ENCODE measurements at places on chromosomes 6 and 20.
A peak's percentile ranks its signal among the peaks of the same experiment; 100 is the strongest.

GRCh38 chr20:3563548-3564177 lies 92.8 kb downstream of the ATRN start:
- peak; percentile 28 for DNase-seq

GRCh38 chr20:44614525-44614924 lies 32.1 kb downstream of the PKIG start:
- no peak for DNase-seq

- DNase-seq, result no peak
Observed at GRCh38 chr6:139515511-139515910, 141.1 kb upstream of the CITED2 start.

- no peak for DNase-seq
Observed at GRCh38 chr6:3450888-3451287, 6.0 kb downstream of the SLC22A23 start.

DNA sequence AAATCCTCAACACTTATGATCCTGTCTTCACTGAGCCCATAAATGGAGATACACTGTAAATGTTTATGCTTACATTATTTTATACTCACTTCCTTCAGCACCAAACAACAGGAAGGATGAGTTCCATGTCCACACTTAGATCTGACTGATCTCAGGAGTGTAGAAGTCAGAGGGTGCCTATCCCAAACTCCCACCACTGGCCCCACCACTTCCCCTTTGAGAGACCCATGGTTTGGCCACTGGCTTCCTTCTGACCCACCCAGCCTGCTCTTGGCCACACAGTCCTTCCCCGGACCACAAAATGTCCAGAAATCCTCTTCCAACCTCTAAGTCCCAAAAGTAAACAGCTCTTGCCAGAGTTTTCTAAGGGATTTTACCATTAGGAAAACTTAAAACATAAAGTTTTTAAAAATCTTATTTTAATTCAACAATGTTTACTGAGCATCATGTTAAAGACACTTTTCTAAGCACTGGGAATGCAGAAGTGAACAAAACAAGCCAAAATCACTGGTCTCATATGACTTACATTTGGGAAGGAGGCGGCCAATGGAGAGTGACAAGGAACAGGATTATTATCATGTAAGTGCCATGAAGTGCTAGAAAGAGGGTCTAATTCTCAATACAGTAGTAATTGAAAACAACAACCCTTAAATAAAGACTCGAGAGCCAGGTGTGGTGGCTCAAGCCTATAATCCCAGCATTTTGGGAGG lies 103.8 kb downstream of the NRSN1 start:
- DNase-seq, result no peak

DNA sequence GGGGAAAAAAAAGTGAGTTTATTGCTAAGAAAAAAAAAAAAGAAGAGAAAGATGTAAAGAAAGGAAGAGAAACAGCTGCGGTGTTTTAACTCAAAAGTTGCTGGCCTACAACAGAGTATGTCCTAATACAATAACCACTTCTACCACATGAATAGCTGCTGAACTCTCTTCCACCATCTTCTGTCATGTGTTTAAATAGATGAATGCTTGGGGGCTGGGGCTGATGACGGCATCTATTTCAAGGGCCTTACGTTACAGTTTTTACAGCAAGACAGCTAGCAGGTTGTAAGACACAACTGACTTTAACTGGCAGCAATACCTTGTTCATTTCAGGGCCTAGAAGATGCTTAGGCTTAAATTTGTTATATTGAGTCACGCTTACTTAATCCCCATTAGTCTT lies 50.4 kb downstream of the MAP3K7 start:
- no peak for DNase-seq

- no peak for DNase-seq
Observed at GRCh38 chr20:5971203-5971602, 20.8 kb downstream of the MCM8 start.

DNA sequence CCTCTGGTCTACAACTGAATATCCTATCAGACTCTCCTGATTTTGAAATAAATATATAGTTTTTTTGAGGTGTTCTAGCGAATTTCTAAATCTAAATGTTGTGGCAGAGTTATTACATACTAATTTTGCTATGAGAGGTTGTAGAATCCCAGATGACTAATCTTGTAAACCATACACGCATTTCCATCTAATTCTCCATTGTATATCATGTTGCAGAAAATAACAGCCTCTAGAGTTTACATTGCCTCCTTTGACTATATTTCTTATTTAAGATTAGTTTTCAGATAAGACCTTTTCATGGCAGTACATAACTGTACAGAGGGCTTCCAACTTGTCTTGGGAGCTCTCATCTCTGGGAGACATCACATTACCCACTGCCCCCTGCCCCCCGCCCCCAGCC lies 22.9 kb downstream of the PTPN1 start:
- DNase-seq, result no peak

DNA sequence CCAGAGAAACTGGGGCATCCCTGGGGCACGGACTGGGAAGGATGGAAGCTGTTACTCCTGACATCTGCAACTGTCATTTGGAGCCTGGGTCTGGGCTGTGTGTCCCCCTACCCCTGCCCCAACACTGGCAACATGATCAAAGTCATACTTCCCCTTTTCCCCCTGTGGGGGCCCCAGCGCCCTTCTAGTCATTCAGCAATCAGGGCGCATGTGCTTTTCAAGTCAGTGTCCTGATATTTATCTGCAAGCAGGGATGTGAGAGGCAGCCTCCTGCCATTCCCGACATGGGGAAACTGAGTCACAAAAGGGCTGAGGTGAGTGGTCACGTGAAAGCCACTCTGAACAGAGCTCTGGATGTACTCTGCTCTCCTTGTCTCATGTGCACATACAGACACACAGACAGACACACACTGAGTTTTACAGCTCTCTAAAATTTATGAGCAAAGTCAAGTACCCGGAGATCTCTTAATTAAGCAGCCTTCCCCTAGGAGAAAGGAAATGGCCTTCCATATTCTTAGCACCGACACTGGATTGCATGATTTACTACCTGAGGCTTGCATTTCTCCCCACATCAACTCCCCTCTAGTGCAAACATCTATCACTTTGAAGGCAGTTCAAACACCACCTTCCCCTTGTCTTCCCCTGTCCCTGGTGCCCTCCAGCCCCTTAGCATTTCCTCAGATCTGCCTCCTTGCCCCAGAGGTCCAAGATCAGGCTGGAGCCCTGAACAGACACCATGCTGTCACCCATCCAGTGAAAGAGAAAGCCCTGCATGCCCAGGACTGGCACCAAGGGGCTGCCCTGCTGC lies 170.7 kb downstream of the CDC5L start:
- DNase-seq, result no peak

DNA sequence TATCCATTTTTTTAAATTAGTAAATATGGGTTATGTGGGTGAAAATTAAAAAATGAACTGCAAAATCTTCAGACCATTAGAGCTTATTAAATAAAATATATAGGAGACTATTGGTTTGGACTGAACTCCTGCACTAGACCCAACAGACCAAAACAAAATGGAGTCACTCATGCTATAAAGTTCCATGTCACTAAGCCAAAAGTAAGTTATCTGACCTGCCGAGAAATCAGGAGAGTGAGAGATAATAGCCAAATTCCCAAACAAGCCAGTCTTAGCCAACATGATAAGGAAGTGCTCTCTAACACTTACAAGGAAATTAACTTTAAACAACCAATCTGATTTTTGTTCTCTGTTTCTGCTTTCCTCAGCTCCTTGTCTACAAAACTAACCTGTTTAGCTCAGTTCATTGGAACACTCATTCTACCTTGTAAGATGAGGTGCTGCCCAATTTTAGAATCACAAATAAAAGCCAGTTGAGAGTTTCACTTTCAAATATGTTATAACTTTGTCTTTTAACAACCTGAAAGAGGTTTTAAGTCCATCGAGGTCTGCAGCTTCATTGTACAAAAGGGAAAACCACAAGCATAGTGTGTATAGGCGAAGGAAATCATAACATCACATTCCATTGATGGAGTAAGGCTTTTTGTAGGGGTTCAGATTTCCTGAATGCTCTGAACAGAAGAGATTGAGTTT lies 220.5 kb downstream of the TENT5A start:
- no peak for DNase-seq

GRCh38 chr20:18276821-18277220 lies 11.5 kb upstream of the ZNF133 start:
- peak; percentile 44 for DNase-seq

DNA sequence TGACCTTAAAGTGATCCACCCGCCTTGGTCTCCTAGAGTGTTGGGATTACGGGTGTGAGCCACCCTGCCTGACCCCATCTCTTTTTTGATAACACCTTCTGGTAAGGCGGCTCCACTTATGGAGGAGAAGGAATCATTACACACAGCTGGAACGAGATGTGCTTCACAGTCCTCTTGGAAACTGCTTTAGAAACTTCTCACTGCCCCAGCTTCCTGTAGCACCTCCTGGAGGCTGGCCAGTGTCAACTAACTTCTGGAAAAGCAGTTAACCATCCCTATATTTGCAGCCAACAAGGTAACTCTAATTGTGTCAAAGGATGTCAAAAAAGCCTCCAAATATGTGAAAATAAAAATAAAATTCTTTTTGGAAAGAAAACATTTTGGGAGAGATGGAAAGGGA lies 48.8 kb upstream of the BCLAF1 start:
- DNase-seq, result no peak

- no peak for DNase-seq
Observed at GRCh38 chr6:27605401-27606342, 132.8 kb upstream of the ZNF184 start.

GRCh38 chr6:7765575-7766325 lies 39.9 kb downstream of the BMP6 start:
- no peak for DNase-seq

GRCh38 chr20:11059659-11060058 lies 385.9 kb upstream of the JAG1 start:
- no peak for DNase-seq

DNA sequence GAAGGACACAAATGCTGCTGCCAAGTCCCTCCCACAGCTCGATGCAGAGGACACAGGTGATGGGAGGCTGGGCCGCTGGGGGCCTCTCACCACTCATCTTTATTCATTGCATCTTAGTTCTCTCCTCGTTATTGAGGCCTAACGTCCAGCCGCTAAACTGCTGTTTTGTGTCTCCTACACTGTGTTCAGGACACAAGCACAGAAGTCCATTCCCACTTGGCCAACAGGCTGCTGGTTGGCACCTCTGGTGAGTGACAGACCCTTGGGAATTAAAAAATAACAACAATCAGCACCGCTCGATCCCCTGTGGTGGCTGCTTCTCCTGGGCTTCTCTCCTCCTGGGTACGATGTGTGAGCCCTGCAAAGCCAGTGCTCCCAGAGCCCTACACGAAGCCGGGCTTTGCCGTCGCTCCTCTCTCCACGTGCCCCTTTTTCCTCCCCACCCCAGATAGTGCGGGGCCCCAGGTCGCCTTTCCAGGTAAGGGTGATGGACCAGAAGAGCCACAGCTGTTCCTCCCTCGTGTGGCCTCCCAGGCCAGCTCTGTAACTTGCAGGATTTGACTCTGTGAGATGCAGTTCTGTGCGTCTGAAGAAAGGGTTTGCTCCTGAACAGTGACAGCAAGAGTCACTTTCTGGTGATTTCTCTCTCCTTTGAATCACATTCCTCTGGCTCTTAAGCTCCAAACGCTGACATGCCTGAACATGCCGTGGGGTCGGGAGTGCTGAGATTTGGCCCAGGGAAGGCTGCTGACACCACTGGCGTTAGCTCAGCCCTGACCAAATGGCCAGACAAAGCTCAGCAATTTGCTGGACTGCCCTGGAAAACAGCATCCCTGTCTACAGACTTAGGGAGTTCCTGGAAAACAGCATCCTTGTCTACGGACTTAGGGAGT lies 59.3 kb downstream of the DLL1 start:
- no peak for DNase-seq

GRCh38 chr20:40880063-40880728 lies 148.4 kb upstream of the TOP1 start:
- DNase-seq, result no peak

DNA sequence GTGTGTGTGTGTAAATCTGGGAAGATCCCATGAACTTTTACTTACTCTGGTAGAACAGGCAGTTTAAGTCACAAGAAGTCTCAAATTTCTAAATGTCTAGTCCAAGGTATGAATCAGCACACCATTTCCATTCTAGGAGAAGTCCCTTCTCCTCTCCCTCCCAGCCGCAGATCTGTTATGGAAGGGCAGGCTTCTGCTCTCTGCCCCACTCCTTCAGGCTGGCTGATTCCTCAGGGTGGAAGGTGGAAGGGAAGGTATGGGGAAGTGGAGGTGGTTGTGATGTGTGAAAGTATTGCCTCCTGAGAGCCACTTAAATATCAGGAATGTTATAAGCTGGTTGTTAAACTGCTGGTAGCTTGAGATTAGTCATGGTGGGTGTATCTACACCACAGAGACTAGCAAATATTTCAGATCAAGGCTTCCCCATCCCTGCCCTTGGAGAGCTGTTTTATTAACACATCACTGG lies 44.5 kb upstream of the LAMA4 start:
- peak; percentile 24 for DNase-seq

GRCh38 chr6:154956771-154957522 lies 38.2 kb upstream of the TIAM2 start:
- DNase-seq, result no peak

GRCh38 chr6:169328112-169328801 lies 74.6 kb upstream of the THBS2 start:
- no peak for DNase-seq

DNA sequence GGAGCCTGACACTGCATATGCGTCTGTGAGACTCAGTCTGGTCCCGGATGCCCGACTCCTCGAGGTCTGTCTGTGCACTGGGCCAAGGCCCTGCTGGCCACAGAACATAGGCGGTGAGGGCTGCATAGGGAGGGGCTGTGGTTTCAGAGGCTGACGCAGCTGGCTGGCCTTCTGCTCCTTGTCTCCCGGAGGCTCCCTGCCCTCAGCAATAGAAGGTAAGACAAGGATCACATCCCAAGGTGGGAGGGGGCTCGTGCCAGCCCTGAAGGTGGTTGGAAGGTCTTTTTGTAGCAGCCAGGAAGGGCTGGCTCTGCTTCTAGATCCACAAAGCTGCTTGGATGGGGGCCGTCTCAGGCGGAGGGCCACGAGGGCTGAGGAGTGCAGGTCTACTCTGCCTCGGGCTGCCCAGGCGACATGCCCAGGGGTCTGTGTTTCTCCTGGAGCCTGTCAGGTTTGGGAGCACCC lies 239.8 kb upstream of the SULF2 start:
- DNase-seq, result peak; percentile 29

DNA sequence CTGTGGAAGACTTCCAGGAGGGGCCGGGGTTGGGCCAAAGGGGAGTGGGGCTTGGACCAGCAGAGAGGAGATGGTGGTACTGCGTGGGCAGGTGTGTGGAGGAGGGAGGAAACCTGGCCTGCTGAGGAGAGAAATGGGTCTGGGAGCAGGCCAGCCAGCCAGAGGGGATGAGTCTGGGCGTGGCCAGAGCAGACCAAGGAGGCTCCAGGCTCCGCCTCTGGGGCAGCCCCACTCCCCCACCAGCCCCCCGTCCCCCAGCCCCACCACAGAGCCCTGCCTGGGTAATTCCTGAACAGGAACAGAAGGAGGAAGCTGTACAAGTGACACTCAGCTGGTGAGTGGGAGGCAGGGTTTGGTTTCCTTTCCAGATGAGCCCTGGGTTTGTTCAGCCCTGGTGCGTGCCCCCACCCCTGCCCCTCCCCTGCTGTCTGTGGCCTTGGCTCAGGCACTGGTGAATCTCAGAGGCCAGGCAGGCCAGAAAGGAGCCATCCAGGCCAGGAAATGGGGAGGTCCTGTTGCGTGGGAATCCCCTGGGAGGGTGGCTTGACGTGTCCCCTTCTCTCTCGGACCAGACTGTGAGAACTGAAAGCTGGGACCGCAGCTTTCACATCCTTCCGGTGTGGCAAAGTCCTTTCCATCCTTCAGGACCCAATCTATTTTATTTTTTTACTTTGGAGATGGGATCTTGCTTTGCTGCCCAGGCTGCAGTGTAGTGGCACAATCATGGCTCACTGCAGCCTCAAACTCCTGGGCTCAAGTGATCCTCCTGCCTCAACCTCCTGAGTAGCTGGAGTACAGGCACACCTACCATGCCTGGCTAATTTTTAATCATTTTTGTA lies 9.4 kb upstream of the SRC start:
- no peak for DNase-seq
